Hippocampal formation (tissue), 2 donors: ENCODE measurements at places on chromosomes 13 and 19.

DNA sequence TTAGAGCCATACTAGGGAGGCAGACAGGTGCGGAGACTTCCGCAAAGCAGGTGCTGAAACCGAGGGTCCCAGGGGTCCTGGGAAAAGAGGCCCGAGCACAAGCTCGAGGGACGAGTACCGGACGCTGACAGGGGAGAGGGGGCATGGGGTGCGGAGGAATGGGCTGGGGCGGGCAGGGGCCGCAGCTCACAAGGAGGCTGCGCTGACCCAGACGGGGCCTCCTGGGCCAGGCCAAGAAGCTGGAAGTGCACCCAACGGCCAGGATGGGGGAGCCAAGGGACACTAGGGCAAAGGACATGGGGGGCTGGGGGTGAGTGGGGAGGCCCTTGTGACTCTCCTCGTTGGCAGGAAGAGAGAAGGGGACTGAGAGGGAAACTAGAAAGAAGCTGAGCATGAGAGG is 1.8 kb downstream of the POLR2E start:
- DNase-seq = no peak

DNA sequence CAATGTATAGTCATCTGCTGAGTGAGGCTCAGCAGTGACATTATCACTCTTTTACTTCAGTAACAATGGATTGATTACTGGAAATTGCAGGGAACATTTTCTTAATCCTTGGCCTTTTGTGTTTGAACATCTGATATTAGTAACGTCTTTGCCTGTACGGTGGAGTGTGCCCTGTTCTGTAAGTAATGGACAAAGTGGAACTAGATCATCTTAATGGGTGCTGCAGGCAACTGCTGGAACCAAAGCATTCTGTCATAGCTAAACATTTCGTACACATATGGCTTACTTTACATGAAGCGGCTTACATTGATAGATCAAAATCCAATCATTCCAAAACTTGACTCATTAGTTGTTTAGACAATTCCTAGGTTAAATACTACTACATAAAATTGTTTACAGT is 114.1 kb downstream of the MYO16 start:
- DNase-seq = no peak

DNA sequence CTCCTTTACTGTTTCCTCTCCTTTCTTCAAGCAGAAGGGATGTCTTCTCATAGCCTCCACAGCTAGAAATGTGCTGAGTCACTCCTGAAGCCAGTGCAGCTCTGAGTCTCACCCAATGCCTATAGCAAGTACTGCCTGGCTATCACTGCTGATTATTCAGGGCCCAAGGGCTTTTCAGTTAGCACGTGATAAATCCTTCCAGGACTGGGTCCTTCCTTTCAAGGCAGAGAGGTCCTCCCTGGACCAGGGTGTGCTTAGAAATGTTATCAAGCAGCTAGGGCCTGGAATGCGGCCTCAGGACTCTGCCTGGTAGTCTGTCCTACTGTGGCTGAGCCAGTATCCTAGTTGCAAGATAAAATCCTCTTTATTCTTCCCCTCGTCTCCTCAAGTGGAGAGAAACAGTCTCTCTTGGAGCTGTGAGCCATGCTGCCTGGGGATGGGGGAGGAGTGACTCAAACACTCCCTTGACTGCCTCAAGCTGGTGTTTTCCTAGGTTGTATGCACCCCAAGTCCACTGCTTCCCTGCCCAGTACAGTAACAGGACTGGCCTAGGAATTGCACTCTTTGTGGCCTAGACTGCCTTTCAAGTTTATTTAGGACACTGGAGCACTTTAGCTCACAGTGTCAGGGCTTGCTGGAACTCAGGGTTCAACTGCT is 198.7 kb upstream of the SERP2 start:
- no peak for DNase-seq

DNA sequence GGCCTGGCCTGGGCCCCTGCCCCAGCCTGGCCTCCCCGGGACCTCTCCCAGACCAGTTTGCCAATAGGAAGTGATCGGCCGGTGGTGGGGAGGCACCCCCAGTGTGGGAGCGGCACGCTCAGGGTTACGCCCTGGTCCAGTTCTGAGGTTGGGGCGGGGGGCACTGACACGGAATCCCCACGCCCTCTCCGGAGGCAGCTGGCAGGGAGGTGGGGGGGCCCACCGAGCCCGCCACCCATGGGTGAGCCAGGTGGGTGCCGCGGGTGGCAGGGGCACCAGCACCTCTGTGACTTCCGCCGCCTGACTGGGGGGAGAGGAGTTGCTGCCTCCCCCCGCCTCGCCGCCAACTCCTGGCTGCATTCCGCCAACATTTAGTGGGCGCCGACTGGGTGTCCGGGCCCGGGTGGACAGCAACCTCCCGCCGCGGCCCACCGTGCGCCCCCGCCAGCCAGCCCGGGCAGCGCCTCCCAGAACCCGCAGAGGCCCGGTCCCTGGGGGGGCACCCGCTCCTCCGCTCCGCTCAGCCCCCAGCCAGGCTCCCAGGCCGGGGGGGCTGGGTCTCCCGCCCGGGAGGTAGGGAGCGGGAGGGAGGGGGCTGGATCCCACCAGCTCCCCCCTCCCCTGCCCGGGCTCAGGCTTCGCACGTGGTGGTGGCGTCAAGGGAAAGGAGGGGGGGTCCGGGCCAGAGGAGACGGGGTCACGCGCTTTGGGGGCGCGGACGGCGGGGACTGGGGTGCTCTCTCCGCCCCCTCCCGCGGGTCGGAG is 2.0 kb downstream of the ZBTB7A start:
- peak; percentile 49 for DNase-seq

GRCh38 chr13:35886332-35887114 is 244.7 kb downstream of the DCLK1 start:
- no peak for DNase-seq

DNA sequence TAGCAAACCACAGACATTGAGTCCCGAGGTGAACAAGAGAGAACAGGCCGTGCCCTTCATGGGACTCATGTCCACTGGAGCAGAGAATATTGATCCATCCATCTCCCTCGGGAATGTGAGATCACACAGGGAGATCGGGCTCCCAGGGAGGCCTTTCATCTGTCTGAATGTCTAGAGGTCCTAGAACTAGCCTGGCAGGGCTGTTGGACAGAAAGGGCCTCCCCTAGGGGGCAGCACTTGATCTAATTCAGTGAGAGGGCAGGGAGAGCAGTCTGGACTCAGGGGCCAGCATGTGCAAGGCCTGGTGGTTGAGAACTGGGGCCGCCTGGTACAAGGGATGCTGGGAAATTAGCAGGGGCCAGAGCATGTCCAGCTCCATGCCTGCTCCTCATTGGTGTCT is 4.3 kb downstream of the RUVBL2 start:
- DNase-seq = no peak

DNA sequence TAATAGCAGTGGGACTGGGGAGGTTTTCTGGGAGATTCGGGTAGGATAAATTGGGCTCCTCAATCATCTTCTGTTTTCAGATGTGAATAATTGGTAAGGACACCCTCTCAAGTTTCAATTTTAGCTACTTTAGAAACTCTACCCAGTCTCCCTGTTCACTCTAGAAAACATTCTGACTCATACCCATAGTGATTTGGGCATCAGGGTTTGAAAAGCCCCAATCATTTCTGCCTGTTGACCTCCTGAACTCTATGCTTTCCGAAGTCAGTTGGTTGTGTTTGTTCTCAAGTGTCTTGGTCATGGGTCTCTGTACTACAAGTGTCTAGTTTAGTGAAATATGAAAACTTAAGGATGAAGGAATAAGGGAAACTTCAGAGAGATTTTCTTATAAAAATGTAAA is 911.3 kb upstream of the GPC6 start:
- DNase-seq = no peak

- DNase-seq = no peak
Measured at GRCh38 chr19:3368441-3368795, 2.0 kb downstream of the NFIC start.

- no peak for DNase-seq
Measured at GRCh38 chr13:38922170-38922569, 68.5 kb downstream of the STOML3 start.

DNA sequence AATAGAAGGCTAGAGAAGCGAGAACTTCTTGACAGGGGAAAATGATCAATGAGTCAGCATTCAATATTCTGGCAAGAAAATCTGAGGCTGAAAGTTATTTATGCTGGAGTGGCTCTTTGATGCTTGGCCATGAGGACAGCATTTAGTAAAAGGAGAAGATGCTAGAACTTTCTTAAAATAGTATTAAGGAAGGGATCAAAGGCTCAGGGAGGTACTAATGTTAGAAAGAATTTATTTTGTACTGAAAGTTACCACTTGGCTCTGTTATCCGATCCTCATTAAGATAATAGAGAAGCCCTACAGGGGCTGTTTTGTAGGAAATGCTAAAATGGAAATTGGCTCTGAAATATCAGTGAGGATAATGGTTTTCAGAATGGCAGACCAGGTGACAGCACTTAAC is 1774.6 kb upstream of the PCDH20 start:
- DNase-seq = no peak

- DNase-seq = no peak
Measured at GRCh38 chr13:50344717-50345116, 329.5 kb downstream of the KCNRG start.

DNA sequence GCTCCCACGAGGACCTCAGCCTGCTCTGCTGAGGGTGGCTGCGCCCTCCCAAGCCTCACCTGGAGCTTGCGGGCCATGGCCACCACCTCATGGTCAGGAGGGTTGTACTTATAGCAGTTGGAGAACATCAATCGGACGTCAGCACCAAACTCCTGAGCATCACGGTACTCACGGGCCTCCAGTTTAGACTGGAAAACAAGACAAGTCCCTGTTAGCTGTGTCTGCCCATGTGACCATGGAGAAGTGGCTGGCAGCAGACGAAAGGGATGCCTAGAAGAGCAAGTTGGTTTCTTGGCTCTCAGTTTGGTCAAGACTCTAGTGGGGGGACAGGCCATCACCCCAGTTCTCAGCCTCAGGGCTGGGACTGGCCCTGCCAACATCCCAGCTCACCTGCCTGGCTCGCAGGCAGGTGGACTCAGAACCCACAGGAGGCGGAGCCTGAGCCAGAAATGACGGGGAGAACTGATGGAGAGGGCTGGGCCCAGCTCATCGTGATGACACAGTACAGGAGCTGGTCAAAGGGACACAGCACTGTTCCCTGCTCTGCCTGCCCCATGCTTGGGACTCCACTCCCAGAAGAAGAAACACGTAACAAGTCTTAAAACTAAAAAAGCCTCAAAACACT is 31.2 kb upstream of the EPHX3 start:
- no peak for DNase-seq
